Cerebellar cortex (tissue), 1 donor: ENCODE measurements at places on chromosomes 7 and 10.

GRCh38 chr7:77808517-77808916, 9.9 kb downstream of the PHTF2 start:
- no peak for DNase-seq

- DNase-seq: no peak
Observed at GRCh38 chr10:12579954-12580858, 230.9 kb downstream of the CAMK1D start.

- no peak for DNase-seq
Observed at GRCh38 chr7:38321515-38321944, 48.1 kb upstream of the TARP start.

- no peak for DNase-seq
Observed at GRCh38 chr7:122913608-122914007, 27.3 kb upstream of the CADPS2 start.

DNA sequence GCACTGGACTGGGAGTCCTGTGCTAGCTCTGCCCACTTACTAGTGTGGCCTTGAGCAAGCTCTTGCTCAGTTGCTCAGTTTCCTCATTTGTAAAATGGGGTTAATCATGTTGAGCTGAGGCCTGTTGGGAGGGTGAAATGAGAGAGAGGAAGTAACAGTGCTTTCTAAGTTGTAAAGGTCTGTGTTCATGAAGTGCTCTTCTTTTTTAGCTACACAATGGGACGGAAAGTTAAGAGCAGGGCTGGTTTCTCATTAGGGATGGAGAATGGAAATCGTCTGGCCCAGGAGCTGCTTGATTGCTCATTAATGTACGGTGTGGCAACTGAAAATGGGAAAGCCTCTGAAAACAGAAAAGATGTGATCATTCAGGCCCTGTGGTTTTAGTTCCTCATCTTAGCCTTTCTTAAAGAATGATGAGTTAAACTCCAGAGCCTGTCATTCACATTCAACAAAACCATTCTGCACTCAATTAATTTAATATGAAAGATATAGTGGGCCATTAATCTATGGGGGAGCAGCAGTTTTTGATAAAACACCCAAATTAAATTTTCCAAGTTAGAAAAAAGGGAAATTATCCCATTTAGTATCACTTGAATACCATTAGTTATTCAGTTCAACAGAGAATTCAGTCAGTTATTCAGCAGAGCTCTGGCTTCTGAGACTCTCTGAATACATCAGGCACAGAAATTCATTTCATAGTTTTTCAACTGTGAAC, 60.5 kb downstream of the SH2D4B start:
- DNase-seq: no peak

DNA sequence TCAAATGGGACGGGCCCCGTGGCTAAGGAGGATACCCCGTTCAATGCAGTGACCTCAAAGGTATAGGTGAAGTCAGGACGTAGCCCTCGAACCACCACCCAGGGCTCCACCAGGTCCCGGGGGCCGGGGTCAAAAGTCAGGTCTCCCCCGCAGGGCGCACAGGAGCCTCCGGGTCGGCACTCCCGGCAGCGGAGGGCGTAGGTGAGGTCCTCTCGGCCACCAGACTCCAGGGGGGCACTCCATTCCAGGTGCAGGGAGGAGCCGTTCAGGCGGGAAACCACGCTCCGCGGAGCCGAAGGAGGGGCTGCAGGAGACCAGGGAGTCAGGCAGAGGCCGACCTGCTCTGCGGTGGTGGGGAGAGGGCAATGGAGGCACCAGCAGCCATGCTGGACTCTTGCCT, 7.7 kb downstream of the EPHB4 start:
- no peak for DNase-seq

DNA sequence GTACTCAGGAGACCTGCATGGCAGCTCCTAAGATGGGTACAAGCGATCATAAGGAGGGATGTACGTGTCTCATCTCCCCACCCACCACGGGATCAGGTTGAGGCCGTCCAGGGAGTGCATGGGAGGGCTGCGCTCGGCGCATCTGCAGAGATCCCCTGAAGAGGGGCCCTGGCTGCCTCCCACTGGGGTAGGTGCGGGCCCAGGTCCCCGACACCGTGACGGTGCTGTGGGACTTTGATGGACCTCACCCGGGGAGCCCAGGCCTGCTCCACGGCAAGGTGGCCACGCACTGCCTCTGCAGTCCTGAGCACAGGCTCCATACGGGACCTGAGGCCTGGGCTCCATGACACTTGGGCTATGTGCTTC, 12.7 kb downstream of the GET4 start:
- no peak for DNase-seq

GRCh38 chr7:100963386-100963785, 6.0 kb upstream of the MUC12 start:
- DNase-seq: no peak

DNA sequence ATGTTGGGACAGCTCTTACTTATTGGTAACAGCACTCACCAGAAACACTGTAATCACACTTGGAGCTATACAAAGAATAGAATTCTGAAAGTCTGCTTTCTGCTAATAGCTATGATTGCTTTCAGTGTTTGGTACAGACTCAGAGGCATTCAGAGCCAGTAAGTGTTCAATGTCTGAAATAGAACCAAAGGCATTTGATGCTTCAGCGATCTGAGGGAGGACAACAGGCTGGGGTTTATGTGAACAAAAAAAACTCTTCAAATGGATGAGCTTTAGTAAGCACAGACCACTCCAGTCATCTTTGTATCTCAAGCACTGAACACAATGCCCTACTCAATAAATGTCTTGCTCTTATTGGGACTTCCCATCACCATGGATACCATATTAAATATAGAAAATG, 322.8 kb upstream of the GRM3 start:
- no peak for DNase-seq
